ENCODE measurements at places on chromosomes 12 and 14.

DNA sequence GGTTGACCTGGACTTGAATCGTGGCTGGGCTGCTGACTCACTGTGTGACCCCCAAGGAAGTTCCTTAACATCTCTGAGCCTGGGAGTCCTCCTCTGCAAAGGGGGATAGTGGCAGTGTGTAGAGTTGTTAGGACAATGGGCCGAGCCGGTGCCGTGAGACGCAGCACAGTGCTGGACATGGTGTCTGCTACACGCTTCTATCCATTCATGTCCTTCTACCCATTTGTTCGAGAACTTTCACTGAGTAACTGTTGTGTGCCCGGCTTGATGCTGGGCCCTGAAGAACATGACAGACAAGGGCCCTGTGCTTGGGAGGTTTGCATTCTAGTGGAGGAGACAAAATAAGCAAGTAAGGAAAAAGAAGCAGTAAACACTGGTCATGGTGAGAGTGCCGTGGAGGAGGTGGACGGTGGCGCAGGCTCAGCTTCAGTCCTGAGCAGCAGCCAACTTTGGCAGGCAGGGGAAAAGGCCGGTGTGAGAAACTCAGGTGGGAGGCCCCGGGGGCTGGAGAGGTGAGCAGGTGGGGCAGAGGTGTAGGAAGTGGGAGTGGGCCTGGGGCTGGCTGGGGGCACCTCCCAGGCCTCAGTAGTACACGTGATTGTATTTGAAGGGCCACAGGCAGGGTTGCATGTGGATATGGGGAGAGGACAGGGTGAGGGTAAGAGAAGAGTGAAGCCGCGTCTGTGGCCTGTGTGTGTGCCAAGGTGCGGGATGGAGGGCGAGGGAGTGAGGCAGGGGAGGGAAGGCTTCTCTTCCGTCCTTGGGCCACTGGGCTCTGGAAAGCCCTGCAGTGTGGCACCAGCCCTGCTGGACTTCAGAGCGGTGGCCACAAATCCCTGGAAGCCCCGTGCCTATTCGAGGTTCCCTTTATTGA is 13.8 kb downstream of the VASH1 start:
- DNase-seq, result no peak

- DNase-seq, result no peak
These were observed 319.2 kb upstream of the DDHD1 start for GRCh38 chr14:53472306-53472705.

DNA sequence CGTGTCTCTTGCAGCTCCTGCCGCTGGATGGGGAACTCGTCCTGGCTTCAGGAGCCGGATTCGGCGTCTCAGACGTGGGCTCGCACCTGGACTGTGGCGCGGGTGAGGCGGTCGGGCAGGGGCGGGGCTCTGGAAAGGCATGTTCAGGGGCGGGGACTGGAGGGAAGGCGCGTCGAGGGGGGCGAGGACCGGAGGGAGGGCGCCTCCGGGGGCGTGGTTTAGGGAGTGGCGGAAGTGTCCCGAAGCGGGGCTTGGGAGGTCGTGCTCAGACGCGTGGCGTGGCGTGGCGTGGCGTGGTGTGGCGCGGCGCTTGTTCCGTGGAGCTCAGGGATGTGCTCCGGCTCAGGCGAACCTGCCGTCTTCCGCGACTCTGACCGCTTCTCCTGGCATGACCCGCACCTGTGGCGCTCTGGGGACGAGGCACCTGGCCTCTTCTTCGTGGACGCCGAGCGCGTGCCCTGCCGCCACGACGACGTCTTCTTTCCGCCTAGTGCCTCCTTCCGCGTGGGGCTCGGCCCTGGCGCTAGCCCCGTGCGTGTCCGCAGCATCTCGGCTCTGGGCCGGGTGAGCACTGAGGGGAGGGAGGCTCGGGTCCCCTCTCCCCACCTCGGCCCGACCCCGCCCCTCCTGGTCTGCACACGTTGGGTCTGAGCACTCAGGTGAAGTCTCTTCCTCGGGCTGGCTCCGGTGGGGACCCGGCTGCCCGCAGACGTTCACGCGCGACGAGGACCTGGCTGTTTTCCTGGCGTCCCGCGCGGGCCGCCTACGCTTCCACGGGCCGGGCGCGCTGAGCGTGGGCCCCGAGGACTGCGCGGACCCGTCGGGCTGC is 6.2 kb downstream of the AMN start:
- DNase-seq, result peak; percentile 85

DNA sequence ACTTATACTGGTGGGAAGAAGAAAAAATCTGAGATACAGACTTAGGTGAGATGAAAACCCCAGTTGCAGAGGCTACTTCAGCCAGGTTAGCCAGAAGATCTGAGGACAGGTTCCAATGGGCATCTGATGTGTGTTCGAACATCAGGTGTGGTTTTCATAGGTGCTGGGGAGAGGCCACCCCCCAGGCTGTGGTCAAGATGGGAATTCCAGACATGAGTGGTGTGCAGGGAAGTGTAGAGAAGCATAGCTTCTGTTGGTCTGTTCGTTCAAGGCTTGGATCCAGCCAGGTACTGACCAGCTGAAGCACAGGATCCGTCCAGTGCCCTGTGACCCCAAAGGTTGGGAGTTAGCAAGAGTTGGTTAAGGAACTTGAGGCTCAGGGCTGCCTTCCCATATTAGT is 85.5 kb downstream of the SSPN start:
- no peak for DNase-seq

DNA sequence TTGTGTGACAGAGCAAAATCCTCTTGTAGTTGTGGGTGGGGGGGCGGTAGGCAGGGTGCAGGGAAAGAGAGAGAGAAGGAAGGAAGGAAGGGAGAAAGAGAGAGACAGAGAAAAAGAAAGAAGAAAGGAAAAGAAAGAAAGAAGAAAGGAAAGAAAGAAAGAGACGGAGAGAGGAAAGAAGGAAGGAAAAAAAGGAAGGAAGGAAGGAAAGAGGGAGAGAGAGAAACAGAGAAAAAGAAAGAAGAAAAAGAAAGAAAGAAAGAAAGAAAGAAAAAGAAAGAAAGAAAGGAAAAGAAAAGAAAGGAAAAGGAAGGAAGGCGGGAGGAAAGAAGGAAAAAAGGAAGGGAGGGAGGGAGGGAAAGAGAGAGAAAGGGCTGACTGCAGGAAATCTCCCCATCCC is 17.6 kb upstream of the FAIM2 start:
- DNase-seq, result no peak

- no peak for DNase-seq
These were observed 60.5 kb downstream of the GPATCH2L start for GRCh38 chr14:76212242-76212641.

DNA sequence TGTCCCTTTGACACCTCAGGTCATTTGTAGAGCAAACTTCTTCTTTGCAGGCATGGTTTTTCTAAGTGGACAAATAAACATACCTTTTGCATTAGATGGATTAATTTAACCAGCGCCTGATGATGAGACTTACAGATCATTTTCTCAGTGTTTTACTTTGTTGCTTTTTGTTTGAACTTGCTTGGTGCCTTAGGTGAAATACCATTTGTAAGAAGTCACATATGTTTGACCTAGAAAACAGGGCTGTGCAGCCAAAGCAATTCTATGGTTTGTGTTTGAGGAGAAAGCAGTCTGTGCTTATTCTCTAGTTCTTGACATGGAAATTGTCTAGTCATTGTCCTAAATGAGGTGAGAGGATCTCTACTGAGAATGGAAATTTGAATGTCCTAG is 111.1 kb downstream of the DIP2B start:
- no peak for DNase-seq

DNA sequence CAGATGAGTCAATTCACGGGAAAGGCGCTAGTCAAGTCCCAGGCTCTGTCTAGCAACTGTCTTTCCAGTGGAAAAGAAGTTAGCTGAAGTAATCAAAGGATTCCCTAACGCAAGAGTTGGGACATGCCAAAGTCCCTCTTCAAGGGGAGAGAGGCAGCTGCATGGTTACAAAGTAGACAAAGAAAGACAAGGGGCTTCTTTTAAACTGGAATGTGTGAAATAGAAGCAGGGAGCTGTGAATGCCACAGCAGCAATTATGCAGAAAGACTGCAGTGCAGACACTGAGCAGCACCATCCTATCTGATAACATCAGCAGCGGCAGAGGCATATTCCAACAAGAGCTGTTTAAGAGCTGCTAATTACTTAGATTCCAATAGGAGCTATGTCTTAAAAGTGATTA is 12.5 kb upstream of the CIPC start:
- no peak for DNase-seq

DNA sequence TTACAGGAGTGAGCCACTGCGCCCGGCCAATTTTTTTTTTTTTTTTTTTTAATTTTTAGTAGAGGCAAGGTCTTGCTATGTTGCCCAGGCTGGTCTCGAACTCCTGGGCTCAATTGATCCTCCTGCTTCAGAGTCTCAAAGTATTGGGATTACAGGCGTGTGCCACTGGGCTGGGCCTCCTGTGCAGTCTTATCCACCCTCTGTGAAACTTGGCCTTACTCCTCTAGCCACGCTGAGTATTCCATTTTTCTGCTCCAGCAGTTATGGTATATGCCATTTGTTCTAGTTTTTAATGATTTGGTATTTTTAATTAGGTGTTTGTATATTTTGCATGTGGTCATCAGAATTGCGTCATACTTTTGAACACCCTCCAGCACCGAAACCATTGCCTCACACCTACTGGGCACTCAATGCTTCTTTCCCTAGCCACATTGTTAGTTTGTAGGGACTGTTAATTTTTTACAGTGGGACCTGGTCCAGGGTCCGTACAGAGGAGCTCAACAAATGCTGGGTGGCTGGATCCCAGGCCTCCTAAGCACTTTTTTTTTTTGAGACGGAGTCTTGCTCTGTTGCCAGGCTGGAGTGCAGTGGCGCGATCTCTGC is 11.4 kb downstream of the RIOX1 start:
- DNase-seq, result no peak

- DNase-seq, result no peak
These were observed 18.8 kb upstream of the FLVCR2 start for GRCh38 chr14:75559451-75560222.

DNA sequence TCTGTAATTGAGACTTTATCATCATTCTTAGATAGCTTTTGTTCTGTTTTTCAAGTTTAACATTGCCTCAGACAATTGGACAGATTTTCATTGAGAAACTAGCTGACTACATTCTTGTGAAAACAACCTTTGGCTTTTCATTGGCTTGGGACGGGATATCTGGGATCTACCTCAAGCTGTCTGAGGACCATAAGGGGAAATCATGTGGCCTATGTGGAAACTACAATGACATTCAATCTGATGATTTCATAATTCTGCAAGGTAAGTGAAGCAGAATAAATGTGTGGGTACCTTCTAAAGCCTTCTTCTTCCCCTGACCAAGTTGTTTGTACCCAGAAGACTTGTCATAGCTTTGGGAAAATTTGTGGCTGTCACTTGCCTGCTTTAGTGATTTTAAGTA is 133.5 kb downstream of the OTOGL start:
- no peak for DNase-seq

DNA sequence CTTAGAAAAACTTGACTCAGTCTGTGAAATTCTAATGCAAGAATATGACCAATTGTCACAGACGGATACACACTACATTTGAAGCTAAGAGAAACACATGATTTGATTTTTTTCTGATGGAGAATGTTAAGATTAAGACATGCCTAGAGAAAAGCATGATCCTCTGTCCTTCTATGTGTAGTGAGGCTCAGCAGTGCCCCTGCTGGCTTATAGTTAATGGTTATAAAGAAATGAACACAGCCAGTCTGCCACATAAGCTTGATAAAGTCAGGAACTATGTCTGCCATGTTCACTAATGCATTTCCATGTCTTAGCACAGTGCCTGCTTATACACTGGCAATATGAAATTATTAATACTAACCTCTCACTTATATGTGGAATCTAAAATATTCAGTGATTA is 168.1 kb upstream of the DAAM1 start:
- DNase-seq, result no peak

GRCh38 chr12:96034621-96035282 is 635 bp downstream of the LTA4H start:
- DNase-seq, result no peak
